Karpas-422 (cell line): ENCODE measurements at places on chromosomes 3 and 15.

- no peak for DNase-seq
These were observed 74.3 kb downstream of the B3GNT5 start for GRCh38 chr3:183327343-183327742.

- DNase-seq, result peak; percentile 96
These were observed 33.3 kb downstream of the CCNB2 start for GRCh38 chr15:59138243-59138642.

DNA sequence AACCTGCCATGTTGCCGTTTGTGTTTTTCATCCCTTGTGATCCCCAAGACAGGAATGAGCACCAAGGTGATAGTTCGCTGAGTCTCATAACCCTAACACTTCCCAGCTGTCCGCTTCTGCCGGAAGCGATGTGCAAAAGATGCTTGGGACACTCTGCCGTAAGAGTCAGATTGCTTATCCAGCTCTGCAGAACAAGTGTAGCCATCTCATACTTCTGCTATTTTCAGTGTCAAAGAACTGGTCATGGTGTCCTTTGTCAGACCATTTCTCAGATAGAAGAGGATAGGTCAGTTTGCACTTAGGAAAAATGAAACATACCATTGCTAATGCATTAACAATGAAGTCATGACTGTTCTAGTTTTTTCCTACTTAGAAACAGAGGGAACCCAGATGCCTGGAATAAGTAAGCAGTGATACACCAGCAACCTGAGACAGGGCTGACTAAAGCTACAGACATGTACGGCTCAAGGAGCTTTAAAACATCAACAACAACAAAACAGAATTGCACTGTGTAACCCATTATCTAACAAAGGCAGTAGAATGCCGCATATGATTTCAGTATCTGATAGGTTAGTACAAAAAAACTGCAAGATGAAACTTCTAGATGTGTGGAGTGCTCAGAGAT, 134.0 kb upstream of the IL12A start:
- DNase-seq, result peak; percentile 30

GRCh38 chr15:31510057-31510456, 183.4 kb downstream of the KLF13 start:
- no peak for DNase-seq

GRCh38 chr3:181929501-181929900, 217.8 kb downstream of the SOX2 start:
- DNase-seq, result no peak
